ENCODE measurements at places on chromosomes 2 and 18. TPM values are rescaled to one million over a fixed set of nuclear protein-coding genes. Genes with fewer than 3 reads are reported as not detected.

DNA sequence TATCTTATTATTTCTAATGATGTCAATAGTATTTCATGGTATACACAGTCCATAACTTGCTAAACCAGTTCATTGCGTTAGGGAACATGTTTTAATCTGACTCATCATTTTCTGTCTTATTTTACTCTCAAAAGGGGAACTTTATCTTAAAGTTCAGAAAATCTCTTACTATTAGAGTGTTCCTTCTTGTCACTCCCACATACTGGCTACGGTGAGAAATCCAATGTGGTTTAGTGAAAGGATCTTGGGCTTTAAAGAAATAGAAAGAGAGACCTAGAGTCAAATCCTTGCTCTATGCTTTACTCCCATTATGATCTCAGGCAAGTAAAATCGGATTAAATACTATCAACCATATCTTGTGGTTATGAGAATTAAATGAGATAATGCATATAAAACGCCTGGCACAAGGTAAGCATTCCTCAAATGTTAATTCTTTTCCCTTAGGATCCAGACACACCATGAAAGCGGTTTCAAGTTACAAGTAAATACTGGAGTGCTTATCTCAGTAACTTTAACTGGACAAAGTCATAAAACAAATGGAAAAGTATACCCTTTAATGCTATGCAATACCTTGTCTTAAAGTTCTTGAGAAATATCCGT lies 576.0 kb downstream of the ARHGAP15 start:
- no peaks in the 10 kb centered on the region for H3K27me3 ChIP-seq
- DNase-seq, result no peak

GRCh38 chr18:10412933-10413332 lies 41.5 kb upstream of the APCDD1 start:
- no peak overlapping the region for H3K27ac ChIP-seq
- no peaks in the 10 kb centered on the region for H3K27me3 ChIP-seq
- DNase-seq, result no peak
- H3K4me1 ChIP-seq, result no peaks in the 10 kb centered on the region
- H3K36me3 ChIP-seq, result no peaks in the 10 kb centered on the region
- no peak overlapping the region for H3K4me3 ChIP-seq

DNA sequence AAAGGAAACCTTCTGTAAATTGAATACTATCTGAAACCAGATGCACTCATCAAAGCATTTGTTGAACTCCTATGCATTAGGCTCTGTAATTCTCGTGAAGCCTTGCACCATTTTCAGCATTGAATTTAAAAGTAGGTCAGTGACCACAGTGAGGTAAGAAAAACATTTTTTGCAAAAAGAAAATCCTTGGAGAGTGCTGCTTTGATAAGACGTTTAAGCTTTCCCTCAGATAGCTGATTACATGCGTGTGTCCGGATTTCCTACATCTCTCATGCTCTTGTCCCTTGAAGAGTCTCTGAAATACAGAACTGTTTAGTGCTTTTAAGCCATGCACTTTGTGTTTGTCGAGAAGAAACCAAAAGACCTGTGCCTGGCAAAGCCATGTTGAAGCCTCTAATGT lies 113.6 kb downstream of the FMNL2 start:
- no peak for DNase-seq
- H3K4me1 ChIP-seq, result no peaks in the 10 kb centered on the region
- H3K36me3 ChIP-seq, result no peaks in the 10 kb centered on the region
- no peaks in the 10 kb centered on the region for H3K27me3 ChIP-seq
- H3K4me3 ChIP-seq, result no peak overlapping the region
- H3K27ac ChIP-seq, result no peak overlapping the region

DNA sequence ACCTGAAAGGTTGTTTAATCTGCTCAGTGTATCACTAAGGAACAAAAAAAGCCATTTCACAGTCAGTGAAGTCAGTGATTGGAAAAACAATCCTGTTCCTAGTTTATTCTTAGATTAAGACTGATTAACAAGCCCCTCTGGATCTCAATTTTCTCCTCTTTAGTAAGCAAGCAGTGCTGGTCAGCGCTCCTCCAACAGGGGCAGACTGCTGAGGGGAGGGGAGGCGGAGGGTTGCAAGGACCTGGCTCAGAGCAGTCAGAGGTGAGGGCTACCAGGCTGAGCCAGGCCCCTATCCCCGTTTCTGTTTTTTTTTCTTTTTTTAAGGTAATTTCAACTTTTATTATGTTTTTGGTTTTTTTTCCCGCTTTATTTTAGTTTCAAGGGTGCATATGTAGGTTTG lies 24.7 kb upstream of the KCNS3 start:
- H3K36me3 ChIP-seq, result no peaks in the 10 kb centered on the region
- no peaks in the 10 kb centered on the region for H3K27me3 ChIP-seq
- no peak overlapping the region for H3K27ac ChIP-seq
- H3K4me1 ChIP-seq, result no peaks in the 10 kb centered on the region
- no peak overlapping the region for H3K4me3 ChIP-seq

GRCh38 chr2:79994965-79995364 lies 309.6 kb downstream of the LRRTM1 start:
- H3K27ac ChIP-seq, result no peak overlapping the region
- DNase-seq, result no peak
- H3K4me1 ChIP-seq, result no peaks in the 10 kb centered on the region

- no peaks in the 10 kb centered on the region for H3K27me3 ChIP-seq
- no peak overlapping the region for H3K4me3 ChIP-seq
- no peak for DNase-seq
- H3K4me1 ChIP-seq, result no peaks in the 10 kb centered on the region
- no peaks in the 10 kb centered on the region for H3K36me3 ChIP-seq
- no peak overlapping the region for H3K27ac ChIP-seq
Measured at GRCh38 chr2:133167990-133168389, 400.3 kb downstream of the NCKAP5 start.

- no peak overlapping the region for H3K4me3 ChIP-seq
- no peak for DNase-seq
- H3K36me3 ChIP-seq, result no peaks in the 10 kb centered on the region
- no peaks in the 10 kb centered on the region for H3K27me3 ChIP-seq
- H3K4me1 ChIP-seq, result no peaks in the 10 kb centered on the region
Measured at GRCh38 chr18:77547757-77548156, 298.1 kb downstream of the GALR1 start.

DNA sequence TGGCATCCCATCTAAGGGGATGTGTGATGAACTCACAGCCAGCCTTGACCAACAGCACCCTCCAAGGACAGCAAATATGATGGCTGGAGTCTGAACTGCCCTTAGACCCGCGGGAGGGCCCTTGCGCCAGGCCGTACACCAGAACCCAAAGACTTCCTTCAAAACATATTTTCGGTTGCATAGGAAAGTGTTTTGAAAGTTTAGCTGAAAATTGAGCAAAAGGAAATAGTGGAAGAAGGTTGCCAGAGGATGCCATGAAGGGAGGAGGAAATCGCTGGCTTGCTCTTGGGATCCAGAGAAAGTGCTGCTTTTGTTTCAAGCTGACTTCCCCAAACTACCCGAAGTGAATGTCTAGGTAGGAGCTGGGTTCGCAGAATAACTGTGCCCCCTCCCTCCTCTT lies 61.3 kb downstream of the IL1R2 start:
- no peaks in the 10 kb centered on the region for H3K27me3 ChIP-seq
- H3K36me3 ChIP-seq, result no peaks in the 10 kb centered on the region
- no peak overlapping the region for H3K27ac ChIP-seq
- DNase-seq, result no peak

DNA sequence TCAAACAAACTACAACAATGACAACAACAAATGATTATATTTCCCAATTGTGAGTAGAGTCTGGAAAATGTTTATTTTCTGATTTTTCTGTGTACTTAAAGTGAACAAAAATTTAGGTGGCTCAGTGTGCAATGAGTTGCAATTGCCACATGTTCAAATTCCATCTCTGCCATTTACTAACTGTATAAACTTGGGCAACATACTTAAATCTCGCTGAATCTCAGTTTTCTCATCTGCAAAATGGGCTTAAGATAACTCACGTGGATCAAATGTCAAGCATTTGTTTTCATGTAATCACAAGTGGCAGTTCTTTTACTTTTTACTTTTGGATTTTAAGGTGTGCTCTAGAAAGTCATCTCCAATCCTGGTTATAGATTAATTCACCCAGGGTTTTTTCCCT lies 416.8 kb upstream of the HNRNPA3 start:
- DNase-seq, result no peak
- H3K27ac ChIP-seq, result no peak overlapping the region
- no peak overlapping the region for H3K4me3 ChIP-seq
- H3K4me1 ChIP-seq, result no peaks in the 10 kb centered on the region
- no peaks in the 10 kb centered on the region for H3K27me3 ChIP-seq

DNA sequence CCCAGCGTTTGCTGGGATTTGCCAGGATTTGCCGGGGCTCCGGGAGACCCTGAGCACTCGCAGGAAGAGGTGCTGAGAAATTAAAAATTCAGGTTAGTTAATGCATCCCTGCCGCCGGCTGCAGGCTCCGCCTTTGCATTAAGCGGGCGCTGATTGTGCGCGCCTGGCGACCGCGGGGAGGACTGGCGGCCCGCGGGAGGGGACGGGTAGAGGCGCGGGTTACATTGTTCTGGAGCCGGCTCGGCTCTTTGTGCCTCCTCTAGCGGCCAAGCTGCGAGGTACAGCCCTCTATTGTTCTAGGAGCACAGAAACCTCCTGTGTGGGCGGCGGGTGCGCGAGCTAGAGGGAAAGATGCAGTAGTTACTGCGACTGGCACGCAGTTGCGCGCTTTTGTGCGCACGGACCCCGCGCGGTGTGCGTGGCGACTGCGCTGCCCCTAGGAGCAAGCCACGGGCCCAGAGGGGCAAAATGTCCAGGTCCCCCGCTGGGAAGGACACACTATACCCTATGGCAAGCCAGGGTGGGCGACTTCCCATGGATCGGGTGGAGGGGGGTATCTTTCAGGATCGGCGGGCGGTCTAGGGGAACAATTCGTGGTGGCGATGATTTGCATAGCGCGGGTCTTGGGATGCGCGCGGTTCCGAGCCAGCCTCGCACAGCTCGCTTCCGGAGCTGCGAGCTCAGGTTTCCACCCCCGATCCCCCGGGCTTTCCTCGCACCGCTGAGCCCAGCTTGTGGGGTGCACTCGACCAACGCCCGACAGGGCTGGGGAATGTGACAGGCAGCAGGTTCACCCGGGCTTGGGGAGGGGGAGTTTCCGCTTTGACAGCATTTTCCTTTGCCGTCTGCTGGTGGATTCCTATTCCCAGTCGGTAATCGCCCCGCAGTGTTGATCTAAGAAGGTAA lies 2.8 kb downstream of the ONECUT2 start:
- H3K36me3 ChIP-seq, result no peaks in the 10 kb centered on the region
- no peak overlapping the region for H3K27ac ChIP-seq
- peaks cover 7% of the 10 kb centered on the region for H3K27me3 ChIP-seq
- H3K4me1 ChIP-seq, result peaks cover 10% of the 10 kb centered on the region
- no peak overlapping the region for H3K4me3 ChIP-seq

DNA sequence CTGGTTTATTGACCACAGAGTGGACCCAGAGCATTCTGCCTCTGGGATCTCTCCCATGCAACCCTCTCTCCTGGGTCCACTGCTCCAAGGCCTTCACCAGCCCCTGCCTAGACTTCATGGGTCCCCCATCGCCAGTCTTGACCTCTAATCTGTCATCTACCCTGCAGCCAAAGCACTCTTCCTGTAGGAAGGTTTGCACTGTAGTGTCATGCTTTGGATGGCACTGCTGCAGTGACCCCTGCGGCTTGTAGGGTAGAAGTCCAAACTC lies 41.7 kb downstream of the MYO7B start:
- no peaks in the 10 kb centered on the region for H3K27me3 ChIP-seq
- peaks cover 6% of the 10 kb centered on the region for H3K4me1 ChIP-seq
- H3K4me3 ChIP-seq, result no peak overlapping the region

DNA sequence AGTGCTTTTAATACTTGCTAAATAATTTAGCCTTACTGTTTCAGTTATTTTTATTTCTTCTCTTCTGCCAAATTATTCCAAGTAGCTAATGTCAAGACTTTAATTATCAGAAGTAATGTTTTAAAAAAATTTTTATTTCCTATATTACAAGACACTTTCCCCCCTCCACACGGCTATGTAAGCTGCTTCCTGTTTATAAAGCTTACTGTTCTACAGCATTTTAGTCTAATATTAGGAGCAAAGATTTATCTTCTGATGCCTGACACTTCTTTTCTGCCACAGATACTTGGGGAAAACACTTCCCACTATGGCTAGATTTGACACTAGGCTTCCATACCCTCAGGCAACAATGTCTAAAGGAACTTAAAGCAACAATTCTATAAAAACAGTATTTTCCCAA lies 62.3 kb downstream of the ROCK1 start:
- H3K27me3 ChIP-seq, result no peaks in the 10 kb centered on the region
- H3K4me3 ChIP-seq, result no peak overlapping the region
- H3K36me3 ChIP-seq, result no peaks in the 10 kb centered on the region
- H3K27ac ChIP-seq, result no peak overlapping the region
- peaks cover 11% of the 10 kb centered on the region for H3K4me1 ChIP-seq

RFX8 gene
- not detected for polyA plus RNA-seq

RBKS gene
- polyA plus RNA-seq, result 5.5 TPM

CRYGD gene
- polyA plus RNA-seq, result not detected

STPG4 gene
- not detected for polyA plus RNA-seq

C2orf81 gene
- polyA plus RNA-seq, result 7.9 TPM

CABLES1 gene
- not detected for polyA plus RNA-seq

ZC3H6 gene
- 9.4 TPM for polyA plus RNA-seq

Measured in naive thymus-derived CD4-positive, alpha-beta T cell (primary cell).